Putamen (tissue), 1 donor: ENCODE measurements at places on chromosomes 1 and 21.
A peak's percentile ranks its signal among the peaks of the same experiment; 100 is the strongest.

DNA sequence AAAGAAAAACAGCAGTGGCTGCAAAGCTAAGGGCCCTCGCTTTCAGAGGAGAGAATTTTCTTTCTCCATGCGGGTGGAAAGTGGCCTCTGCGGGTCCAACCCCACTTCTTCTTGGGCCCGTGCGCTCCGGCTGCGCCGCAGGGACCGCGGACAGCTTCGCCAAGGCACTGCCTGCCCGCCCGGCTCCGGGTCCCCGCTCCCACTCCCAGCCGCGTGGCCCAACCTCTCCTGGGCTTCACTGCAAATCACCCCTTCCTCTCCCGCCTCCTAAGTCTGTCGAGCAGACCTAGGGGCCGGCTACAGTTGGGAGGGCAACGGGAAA lies 1.0 kb upstream of the RUNX3 start:
- no peak for DNase-seq

- DNase-seq, result no peak
Measured at GRCh38 chr1:222034790-222035189, 292.9 kb upstream of the DUSP10 start.

DNA sequence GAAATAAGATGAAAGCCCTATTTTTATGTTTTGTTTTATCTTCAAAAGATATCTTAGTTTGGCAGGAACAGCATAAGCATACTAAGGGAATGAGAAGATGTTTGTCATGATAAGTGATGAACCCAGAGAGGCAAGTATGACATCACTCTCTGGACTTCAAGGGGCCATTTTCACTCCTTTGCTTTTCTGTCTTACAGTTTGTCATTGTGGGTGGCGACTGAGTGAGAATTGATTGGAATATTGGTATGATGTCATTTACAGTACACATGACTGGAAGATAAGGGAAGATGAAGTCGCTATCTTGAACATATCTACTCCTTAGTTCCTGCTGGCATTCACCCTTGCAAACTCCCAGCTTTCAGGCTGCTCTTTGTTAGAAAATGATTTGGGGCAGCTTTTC lies 258.1 kb upstream of the RAB4A start:
- no peak for DNase-seq

DNA sequence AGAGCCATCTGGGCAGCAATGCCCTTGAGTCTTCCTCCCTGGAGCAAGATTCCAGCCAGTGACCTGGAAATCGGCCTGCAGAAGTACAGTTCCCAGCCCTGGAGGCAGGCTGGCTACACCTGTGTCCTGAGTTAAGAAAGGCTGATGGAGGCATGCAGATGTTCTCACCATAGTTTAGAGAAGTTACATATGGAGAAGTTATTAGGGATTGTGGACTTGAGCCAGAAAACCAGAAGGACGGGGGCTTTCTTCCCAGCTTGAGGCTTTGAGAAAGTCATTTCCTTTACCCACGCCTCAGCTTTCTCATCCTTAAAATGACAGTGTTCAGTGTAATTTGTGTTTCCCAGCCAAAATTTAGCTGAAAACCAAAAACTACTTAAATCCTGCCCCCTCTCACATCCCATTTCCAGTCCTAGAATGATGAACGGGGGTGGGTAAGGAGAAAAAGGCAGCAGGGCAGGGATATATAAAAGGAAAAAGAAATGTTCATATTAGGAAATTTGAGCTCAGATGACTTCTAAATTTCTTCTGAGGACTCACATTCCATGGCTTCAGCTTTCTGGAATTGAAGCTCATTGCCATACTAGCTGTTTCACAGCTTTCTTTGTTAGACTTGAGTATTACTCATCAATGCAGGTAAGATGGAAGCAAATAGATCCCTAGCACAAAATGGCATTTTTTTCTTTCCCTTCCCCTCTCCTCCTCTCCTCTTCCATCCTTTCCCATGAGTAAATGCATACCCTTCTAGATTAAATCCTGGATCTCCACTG lies 14.4 kb upstream of the C8B start:
- no peak for DNase-seq

DNA sequence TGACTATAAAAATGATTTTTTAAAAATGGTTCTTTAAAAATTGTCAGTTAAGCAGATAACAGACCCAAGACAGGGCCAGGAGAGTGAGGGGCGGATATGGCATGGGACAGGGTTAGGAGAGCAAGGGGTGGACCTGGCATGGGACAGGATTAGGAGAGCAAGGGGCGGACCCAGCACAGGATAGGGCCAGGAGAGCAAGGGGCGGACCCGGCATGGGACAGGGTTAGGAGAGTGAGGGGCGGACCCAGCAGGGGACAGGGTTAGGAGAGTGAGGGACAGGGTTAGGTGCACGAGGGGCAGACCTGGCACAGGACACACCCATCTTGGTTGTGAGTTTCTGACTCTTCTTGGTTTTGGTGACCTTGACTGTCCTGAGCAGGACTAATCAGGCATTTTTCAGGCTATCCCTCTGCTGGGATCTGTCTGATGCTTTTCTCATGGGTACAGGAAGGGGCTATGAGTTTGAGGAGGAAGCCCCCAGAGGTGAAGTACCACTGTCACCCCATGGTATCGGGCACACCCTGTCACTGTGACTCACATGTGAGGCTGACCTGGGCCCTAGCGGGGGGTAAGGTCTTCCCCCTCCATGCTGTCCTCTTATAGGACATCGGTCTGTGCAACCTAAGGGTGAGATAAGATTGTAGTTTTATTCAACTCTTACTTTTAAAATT lies 159.0 kb upstream of the COL6A1 start:
- DNase-seq, result no peak

GRCh38 chr1:13583966-13584791 lies 547 bp downstream of the PDPN start:
- DNase-seq, result no peak

GRCh38 chr1:233668146-233668724 lies 54.3 kb downstream of the KCNK1 start:
- DNase-seq, result no peak

DNA sequence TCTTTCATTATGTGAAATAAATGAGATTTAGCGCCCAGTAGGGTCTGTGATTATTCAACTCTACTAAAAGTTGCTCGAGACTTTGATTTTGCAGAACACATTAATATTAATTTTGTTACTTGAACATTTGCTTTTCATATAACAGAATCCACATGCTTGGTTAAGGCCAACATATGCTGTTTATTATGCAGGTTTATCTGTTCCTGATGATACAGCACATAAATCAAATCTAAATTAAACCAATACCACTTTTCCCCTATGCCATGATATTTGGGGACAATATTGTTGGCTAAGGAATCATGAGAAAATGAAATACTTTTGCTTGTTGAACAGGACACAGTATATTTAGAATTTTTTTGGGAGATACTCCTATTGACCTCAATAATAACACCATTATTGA lies 291.1 kb downstream of the USP25 start:
- no peak for DNase-seq

- no peak for DNase-seq
Measured at GRCh38 chr1:67634396-67634935, 50.5 kb upstream of the GADD45A start.

DNA sequence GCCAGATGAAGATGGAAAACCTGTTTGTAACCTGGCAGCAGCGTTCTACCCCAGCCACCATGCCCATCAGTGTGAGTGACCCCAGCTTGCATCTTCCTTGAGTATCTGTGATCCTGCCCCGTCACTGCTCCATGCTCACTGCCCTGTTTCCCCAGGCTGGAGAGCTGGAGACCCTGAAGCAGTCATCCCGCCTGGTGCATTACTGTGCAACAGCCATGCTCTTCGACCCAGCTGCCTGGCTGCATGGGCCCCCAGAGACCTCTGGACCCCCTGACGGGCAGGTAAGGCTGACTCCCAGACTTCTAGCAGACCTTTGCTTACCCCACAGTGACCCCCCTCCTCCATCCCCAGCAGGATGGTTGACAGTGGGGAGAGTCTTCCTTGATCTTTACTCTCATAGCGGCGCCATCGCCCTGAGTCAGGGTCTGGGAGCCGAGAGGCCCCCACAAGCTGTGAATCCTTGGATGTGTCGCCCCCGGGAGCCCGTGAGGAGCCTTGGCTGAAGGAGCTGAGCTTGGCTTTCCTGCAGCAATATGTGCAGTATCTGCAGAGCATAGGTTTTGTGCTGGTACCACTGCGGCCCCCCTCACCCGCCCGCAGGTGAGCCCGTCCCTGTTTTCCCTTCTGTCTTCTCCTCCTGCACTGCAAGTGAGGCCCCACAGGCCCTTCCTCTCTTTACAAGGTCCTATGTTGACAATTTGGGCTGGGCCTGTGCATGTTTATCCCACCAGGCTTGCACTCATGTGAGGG lies 10.4 kb downstream of the HYI start:
- DNase-seq, result no peak

- DNase-seq, result no peak
Measured at GRCh38 chr21:29017639-29018237, 1.4 kb downstream of the RWDD2B start.

DNA sequence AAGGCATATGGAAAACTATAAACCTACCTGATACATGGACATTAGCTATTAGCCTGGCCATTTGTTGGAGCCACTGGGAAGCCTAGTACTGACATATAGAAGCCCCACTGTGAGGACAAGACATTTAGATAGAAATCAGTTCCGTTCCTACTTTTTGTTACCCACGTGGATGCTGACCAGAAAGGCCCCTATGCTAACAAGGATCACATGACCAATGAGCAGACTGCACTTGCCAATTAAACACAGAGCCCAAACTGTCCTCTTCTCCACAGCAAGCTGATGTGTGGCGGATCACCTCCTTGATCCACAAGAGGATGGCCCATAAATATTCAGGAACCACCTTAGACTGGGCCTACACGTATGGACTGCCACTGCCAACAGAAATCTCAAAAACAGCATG lies 11.2 kb upstream of the OR6K3 start:
- DNase-seq, result no peak

- DNase-seq, result peak; percentile 23
Measured at GRCh38 chr1:224433041-224433691, 1.4 kb downstream of the WDR26 start.

DNA sequence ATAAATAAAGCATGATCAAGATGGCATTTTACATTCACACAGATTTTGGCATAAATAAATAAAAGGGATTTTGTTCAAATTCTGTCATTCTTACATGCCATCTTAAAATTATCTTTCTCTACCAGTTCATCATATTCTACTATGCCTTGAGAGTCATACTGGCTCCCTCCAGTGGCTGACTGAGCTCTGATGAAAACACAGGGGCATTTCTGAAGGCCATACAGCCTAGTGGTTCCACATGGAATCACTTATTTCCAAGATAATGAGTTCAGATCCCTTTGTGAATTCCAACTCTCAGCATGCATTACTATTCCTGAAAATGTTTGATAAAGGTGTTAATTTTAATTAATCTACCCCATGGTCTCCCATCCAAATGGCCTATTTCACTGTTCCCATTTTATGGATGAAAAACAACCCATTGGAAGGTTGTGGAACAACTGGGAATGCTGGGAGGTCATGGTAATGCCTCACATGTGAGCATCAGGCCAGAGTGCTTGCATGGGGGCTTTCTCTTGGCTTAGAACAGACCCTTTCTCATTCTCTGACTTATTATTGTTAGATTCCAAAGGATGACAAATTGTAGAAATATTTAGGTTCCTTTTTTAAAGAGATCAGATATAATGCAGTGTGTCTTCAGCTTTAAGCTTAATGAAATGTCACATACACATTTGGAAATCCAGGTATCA lies 622.4 kb upstream of the PKN2 start:
- DNase-seq, result no peak

- no peak for DNase-seq
Measured at GRCh38 chr1:97143236-97143882, 421.8 kb downstream of the PTBP2 start.

GRCh38 chr1:41259221-41259620 lies 17.1 kb upstream of the SCMH1 start:
- DNase-seq, result no peak

- DNase-seq, result no peak
Measured at GRCh38 chr1:151763990-151764389, 694 bp upstream of the MRPL9 start.

GRCh38 chr1:66182551-66183178 lies 351.3 kb upstream of the SGIP1 start:
- peak; percentile 61 for DNase-seq

DNA sequence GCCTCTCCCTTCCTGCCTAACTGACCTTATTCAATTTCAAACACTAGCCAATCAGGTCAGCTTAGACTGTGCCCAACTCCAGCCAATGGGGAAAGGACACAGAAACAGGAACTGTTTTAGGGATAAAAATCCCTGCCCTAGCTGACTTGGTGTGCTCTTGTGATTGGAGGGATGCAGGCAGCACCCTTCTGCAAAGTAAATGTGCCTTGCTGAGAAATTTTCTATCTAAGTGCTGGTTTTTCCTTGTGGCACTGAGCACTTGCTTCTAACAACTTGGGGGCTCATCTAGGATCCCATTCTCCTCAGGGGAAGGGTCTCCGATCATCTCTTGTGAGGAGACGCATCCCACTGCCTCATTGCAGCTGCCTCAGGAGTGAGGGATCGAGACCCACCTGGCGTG lies 10.7 kb upstream of the CD2 start:
- no peak for DNase-seq

DNA sequence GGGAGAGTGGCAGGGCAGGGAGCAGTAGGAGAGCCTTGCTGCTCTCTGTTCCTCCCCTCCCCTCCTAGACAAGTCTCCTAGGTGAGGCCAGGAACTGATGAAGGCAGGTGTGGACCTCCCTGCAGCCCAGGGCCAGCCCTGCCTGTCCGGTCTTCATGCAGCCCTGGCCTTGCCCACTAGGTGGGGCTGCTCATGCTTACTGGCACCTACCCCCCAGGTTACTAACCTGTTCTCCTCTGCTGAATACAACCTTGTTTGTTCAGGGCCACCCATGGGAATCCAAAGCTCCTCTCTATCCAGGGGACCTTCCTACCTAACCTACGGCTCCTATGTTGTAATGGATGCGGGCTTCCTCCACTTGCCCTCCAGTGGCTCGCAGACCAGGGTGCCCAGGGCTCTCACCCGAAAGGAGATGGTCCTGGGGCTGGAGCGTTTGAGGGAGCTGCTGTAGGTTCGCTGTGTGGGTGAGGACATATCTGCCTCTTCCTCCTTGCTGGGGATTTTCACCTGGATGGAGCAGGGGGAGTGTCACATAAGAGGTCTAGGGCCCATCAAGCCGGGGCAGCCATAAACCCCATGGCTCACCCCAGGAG lies 7.9 kb upstream of the TNNT2 start:
- DNase-seq, result no peak

DNA sequence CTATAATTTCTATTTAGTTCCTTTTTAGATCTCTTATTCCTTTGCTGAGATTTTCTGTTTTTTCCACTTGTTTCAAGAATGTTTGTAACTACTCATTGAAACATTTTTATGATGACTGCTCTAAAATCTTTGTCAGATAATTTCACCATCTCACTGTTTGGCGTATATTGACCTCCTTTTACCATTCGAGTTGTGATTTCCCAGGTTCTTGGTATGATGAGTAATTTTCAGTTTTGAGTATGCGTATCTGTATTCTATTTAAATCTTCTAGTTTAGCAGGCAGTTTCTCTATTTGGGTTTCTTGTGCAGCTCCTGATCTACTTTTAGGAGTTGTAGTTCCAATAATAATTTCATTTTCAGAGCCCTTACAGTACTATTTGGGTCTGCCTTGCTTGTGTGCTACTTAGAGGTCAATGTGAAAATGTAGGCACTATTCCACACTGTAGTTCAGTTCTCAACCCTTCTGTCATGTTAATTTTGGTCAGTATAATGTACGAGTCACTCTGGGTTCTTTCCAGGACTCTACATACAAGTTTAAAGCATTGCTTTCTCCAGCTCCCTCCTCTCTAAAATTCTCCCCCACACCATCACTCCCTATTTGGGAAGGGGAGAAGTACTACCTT lies 115.5 kb downstream of the ACBD6 start:
- DNase-seq, result no peak
